ENCODE measurements at places on chromosomes 1 and 21.

DNA sequence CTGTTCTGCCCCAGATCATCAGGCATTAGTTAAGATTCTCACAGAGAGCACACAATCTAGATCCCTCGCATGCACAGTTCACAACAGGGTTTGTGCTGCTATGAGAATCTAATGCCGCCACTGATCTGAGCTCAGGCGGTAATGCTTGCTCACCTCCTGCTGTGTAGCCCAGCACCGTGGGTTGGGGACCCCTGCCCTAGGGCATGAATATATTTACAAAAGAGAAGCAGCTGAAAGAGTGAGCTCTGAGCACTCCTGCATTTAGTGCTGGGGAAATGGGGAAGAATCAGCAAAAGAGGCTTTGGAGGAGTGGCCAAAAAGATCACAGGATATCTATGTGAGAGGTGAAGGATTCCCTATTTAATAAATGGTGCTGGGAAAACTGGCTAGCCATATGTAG, 5.6 kb downstream of the CFAP57 start:
- no peak for DNase-seq

GRCh38 chr1:183553764-183554163, 36.5 kb downstream of the NCF2 start:
- no peak for DNase-seq

DNA sequence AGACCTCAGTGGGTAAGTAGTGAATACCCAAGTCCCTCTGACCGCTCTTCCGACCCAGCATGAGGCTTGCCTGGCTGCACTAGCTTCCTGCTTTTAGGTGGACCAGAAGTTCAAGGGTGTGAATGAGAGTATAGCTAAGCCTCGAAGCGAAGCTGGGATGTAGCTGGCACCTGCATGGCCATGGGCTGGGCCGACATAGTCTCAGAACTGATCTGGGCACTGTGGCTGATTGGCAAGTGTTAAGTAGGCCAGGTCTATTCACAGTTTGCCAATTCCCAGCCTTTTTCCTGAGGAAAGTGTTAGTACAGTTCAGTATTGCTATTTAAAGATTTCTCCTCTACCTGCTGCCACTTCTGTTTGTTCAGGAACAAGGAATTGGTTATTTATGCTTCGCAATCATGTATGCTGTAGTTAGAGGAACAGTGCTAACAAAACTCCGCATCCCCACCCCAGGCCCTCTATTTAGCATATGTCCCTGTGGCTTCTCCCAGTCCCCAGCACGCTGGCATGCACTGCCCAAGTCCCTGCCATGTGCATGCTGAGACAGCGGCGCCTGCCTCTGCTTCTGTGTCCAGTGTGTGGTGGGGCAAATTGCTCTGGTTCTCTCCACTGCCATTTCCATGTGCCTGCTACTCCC, 16.3 kb downstream of the SPATA46 start:
- no peak for DNase-seq

DNA sequence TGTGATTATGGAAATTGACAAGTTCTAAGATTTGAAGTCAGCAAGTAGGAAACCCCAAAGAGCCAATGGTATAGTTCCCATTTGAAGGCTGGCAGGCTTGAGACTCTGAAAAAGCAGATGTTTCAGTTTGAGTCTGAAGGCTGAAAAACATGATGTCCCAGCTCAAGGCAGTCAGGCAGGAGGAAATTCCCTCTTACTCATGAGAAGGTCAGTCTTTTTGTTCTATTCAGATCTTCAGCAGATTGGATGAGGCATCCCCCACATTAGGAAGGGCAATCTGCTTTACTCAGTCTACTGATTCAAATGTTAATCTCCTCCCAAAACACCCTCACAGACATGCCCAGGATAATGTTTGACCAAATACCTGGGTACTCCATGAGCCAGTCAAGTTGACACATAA, 372.5 kb upstream of the ST6GALNAC5 start:
- no peak for DNase-seq

DNA sequence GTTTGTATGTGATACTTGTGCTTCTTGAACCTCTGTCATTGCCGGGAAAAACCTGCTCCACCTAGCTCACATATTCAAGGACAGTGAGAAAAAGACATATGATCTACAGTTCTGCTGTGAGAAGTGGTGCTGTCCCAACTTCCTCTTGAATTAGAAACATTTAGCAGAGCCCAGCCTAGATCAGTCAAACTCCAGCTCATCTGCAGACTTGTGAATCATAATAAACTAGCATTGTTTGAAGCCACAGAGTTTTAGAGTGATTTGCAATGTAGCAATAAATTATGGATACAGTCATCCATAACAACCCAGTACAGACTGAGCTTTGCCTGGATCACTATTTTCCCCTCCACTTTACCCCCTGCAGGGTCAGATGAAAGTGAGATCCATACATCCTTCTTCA, 497.8 kb downstream of the PLA2G4A start:
- DNase-seq, result no peak

DNA sequence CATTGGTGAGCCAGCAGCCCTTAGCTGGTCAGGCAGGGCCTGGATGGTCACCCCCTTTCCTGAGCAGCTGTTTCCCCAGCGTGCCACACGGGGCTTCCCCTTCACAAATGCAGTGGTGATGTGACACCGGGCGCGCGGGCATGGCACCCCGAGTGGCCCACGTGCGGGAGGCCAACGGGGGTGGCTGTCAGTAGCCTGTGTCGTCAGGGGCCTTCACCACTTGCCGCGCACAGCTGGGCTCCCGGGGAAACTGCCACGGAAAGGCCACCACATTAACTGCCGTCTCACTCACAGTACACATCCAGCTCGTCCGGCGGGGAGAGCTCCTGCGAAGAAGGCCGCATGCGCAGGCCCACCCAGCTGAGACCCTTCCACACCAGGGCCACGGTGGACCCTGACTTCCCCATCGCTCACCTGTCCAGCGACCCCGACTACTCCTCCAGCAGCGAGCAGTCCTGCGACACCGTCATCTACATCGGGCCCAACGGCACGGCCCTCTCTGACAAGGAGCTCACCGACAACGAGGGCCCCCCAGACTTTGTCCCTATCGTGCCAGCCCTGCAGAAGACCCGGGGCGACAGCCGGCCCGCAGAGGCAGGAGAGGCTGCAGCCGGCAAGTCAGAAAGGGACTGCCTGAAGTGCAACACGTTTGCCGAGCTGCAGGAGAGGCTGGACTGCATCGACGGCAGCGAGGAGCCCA, 530.5 kb downstream of the KIF26B start:
- no peak for DNase-seq

GRCh38 chr1:210081494-210081893, 143.5 kb downstream of the SYT14 start:
- DNase-seq, result no peak

- DNase-seq, result no peak
Measured at GRCh38 chr1:4868521-4868920, 214.1 kb downstream of the AJAP1 start.

Data from activated CD8-positive, alpha-beta memory T cell treated with anti-CD3 and anti-CD28 coated beads for 48 hours (primary cell).